ENCODE measurements at places on chromosomes 5 and 9. TPM values are rescaled to one million over a fixed set of nuclear protein-coding genes. Genes with fewer than 3 reads are reported as not detected.

- H3K36me3 ChIP-seq = no peaks in the 10 kb centered on the region
- no peak for DNase-seq
- H3K27me3 ChIP-seq = no peaks in the 10 kb centered on the region
- H3K4me3 ChIP-seq = no peak overlapping the region
- H3K27ac ChIP-seq = no peak overlapping the region
Measured at GRCh38 chr5:40397976-40398375, 281.7 kb upstream of the PTGER4 start.

GRCh38 chr9:104276709-104277245 is 182.7 kb downstream of the SMC2 start:
- H3K4me1 ChIP-seq = no peaks in the 10 kb centered on the region
- no peak overlapping the region for H3K4me3 ChIP-seq
- no peaks in the 10 kb centered on the region for H3K27me3 ChIP-seq
- H3K27ac ChIP-seq = no peak overlapping the region
- no peak for DNase-seq

Gene SVEP1
- not detected for polyA plus RNA-seq

Gene FLT4
- polyA plus RNA-seq = 0.61 TPM

Gene NACC2
- 0.48 TPM for polyA plus RNA-seq

Measured in B cell (primary cell).